ENCODE measurements at places on chromosomes 5 and 9.

- DNase-seq, result no peak
These were observed 183.2 kb downstream of the AUH start for GRCh38 chr9:91178281-91179236.

DNA sequence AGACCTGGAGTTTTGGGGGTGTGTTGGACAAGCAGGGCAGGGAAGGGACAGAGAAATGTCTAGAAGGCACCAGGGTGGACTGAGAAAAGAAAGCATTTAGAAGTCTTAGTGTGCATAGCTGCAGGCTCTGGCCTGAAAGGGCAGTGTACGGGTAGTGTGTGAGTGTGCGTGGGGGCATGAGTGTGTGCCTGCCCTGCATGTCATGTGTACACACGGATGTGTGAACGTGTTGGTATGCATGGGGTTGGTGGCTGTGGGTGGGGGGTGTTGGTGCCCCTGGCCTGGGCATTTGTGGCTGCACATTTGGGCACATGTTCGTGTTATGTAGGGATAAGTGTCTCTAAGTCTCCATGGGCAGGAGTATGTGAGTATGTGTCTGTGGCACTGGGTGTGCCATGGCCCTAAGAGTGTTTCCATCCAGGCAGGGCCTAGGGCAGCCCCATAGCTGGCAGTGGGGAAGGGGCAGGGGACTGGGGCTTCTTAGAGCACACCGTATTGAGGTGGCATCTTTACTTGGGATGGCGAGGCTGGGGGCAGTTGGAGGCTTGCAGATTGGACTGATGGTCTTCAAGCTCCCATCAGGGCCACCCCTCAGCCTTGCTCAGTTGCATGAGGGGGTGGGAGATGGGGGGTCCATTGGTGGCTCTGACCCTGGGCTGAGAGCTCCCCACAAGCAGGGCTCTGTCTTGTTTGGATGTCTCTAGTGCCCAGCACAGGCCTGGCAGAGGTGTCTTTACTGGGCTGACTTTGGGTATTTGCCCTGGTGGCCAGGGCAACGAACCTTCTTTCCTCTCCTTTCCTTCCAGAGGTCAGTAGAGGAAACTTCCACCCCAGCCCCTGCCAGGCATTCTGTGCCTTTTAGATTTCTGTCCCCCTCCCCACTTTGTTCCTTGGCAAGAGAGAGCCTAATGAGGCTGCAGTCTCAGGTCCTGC, 15.0 kb downstream of the PSD2 start:
- DNase-seq, result no peak

GRCh38 chr9:87655731-87656130, 70.2 kb upstream of the CTSL start:
- DNase-seq, result no peak

DNA sequence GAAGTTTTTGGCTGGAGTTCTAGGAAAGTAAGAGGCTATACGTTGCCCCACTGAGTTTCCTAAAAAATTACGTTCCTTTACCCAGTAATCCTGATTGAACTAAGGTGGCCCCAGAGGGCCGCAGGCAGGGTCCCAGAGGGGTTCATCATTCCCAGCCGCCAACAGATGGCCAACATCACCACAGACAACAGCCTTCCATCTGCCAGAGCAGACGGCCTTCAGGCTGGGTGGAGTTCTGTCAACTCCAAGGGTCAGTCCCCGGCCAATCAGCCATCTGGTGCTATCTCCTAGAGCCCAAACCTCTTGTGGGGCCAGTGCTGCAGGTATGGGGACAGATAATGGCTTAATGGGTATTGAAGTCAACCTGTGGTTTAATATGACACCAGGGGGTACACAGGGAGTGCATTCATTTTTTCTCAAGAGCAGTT, 30.4 kb downstream of the TBC1D2 start:
- DNase-seq, result no peak

- no peak for DNase-seq
These were observed 175.3 kb downstream of the SLF1 start for GRCh38 chr5:94793816-94794198.

DNA sequence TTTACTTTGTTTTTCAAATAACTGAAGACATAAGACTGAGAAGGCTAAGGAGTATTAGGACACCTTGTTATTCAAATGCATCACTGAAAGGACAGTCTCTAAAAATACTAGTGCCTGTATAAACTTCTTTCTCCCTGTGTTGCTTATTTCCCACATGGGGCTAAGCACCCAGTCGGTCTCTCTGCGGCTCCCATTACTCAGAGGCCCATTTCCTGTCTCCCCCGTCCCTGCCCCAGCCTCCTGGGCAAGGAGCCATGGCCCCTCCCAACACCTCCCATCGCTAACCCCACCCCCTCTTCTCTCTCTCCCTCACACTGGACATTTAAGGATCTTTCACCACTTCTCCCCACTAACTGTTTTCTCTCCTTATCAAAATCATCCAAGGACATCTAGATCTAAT, 81.9 kb downstream of the EBF1 start:
- DNase-seq, result no peak

GRCh38 chr5:167001246-167001645, 1290.2 kb upstream of the WWC1 start:
- no peak for DNase-seq

DNA sequence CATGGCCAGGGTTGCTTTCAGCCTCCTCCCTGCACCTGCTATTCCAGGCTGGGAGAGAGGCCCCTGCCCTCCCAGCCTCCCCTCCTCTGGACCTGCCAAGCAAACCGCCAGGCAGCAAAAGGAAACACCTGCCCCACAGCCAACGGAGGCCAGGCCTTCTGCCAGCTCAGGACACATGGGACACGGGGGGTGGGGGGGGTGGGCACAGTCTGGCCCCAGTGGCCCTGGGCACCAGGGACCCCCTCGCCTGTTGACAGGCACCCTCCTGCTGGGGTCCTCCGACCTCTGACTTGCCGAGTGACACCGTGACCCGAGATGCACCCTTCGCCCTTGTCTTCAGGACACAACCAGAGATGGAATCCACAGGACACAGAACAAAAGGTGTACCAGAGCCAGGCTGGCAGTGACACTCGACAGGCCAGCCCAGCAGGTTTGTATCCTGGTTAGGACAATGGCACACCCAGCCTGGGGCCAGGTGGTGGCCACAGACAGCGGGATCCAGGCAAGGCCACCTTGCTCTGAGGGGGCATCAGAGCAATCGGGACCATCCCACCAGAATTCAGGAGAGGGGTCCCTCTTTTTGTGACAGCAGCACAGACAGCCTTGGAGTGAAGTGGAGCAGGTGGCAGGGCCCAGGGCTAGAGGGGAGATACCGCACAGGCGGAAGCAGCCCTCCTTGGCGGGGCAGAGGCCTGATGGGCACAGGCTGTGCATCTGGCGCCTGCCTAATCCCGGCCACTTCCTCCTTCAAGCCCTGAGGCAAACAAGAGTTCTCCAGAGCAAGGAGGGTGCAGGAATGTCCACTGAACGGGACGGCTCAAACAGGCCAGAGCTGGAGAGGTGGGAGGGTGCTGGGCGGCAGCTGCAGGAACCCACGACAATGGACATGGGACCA, 1.3 kb upstream of the TMEM210 start:
- no peak for DNase-seq

DNA sequence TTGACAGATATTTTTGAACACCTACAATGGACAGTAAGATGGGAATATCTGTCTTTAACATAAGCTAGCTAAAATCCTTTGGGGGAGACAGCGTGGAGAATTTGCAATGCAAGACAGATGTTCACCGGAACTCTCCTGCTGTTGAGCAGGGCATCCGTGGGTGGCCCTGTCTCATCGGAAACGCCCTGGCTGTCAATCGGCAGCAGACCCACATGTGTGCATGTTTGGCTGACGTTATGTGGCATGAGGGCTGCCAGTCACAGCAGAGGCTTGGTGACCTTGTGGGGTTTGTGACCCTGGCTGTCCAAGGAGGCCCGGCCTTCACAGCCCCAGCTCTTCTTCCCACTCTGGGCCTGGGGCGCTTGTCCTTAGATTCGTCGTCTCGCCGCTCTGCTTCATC, 129.7 kb upstream of the OTULINL start:
- no peak for DNase-seq

DNA sequence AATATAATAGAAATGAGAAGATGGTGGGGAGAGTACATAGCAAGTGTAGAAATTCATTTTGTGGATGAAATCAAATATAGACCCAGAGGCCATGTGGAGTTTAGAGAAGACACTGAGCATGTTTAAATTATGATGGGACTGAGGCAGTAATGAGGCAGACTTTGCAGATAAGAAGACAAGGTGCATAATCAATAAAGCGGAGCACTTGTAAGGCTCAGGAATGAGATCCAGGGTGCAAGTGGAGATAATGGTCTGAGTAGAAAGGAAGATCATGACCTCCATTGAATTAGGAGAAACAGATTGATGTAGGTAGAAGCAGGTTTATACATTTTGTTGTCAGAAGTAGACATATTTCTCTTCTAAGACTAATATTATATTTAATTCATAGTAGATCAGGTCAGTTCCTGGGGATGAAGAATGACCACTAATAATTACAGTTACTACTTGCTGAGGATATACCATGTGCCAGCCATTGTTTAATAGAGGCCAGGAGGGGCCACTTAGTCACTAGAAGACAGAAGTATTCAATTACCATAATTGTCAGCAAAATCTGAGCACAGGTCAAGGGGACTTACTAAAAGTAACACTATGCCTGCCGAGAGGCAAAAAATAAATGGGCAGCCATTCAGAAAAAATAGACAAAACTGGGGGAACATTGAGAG, 479.8 kb downstream of the DNAH5 start:
- DNase-seq, result no peak

- DNase-seq, result no peak
These were observed 584.5 kb downstream of the TLE4 start for GRCh38 chr9:80156262-80156661.

- no peak for DNase-seq
These were observed 106.8 kb downstream of the LMNB1 start for GRCh38 chr5:126883564-126884245.

GRCh38 chr5:40033411-40033810, 608.6 kb upstream of the DAB2 start:
- DNase-seq, result no peak

DNA sequence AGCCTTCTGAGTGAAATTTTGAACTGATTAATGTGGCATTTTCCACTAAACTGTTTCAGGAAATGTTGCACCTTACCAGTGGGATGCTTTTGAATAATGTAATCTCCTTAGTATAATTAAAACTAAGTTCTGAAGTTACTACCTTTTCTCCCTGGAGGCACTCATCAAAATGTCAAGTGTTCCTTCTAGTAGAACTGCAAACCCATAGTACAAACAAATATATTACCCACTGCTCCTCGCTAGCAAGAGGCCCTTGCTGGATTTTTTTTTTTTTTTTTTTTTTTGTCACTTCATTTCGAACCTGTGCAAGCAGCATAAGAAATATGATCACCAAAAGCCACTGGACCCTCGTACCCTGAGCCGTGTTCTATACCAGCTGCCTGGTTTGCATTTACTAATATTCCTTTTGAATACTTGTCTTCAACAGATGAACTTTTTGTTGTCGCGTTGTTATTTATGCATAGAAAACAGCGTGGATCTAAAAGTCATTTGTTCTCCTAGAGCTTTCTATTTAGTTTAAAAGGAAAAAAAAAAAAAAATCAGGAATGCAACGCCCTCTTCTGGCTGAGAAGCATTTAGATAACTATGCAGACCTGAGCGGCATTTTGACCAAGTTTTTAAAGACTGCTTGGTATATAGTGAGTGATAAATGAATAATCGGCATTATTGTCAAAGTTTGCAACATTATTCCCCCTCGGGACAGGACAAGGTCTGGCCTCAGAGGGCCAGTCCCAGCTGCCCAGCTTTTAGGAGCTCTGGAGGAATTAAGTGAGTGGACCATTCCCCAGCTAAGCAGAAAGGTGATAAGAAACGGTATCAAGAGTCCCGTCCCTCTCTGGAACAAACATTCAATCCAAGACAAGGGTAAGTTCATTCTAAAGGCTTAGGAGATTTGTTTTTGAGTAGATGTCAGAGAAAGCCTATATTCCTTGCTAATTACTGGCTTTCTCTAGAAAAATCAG, 162.5 kb upstream of the KIF2A start:
- no peak for DNase-seq

DNA sequence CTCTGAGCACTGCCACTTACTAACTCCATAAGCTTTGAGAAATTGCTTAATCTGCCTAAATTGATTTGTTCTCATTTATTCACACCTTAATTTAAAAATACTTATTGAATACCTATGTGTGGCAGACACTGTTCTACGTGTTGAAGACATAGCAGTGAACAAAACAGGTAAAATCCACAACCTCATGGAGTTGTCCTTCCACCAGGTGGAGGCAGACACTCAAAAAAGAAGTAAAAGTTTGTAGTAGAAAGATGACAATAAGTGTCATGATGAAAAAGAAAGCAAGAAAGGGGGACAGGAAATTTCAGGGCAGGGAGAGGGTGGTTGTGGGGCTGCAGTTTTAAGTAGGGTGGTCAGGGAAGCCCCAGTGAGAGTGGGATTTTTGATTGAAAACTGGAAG, 94.9 kb downstream of the SREK1 start:
- no peak for DNase-seq

- no peak for DNase-seq
These were observed 507.5 kb downstream of the MTRR start for GRCh38 chr5:8376478-8376877.

DNA sequence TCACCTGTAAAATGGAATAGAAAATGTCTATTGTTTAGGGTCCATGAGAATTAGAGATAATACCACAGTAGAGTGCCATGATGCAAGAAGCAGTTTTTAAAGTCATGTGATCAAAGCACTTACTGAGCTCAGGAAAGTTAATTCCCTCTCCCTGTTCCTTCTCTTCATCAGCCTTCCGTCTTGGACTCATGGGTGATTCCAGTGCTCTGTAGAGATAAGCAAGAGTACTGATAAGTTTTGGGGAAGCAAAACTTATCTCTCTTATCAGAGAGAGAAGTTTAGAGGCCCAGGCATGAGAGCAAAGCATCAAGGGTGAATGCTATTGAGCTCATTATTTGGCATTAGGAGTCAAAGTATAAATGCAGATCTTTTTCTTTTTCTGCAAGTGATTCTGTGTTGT, 410.1 kb downstream of the AGTPBP1 start:
- no peak for DNase-seq

DNA sequence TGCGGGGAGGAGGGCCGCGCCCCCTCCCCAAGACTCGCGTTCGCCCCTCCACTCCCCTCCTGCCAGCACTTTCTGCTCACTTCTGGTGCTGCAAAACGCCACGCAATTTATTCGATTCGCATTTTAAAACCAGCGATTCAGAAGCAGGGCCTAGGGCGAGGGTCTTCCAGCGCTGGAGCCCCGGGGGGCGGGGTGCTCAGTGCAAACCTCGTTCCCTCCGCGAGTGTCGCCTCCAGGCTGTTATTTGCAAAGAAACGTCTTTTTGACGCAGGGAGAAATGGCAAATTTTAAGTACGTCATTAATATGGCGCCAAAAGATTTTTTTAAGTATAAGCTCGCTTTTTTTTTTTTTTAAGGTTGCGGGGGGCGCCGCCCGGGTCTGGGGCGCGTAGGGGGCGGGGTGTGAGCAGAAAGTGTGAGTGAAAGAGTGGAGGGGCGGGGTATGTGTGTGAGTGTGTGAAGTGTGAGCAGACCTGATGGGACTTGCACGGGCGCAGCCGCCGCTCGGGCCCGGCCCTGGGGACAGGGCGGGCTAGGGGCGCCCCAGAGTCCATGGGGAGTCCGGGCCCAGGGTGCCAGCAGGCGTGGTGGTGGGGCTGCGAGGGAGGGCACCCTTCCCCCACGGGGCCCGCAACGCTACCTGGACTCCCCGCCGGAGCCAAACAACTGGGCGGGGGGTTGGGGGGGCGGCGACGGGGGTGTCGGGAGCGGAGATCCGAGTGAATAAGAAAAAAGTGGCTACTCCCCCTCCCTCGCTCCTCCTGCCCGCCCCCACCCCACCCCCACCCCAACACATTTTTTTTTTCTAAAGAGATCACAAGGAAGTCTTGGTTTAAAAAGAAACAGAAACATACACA, at the start of gene JADE2:
TSS of gene JADE2 (plus strand) at position 845 of the 857 bp plus-strand sequence. CDS start 10,188 bp downstream, outside the sequence.
- DNase-seq, result peak; percentile 75

GRCh38 chr9:16571127-16571802, 299.2 kb downstream of the BNC2 start:
- no peak for DNase-seq

GRCh38 chr5:165130656-165131055, 1625.2 kb downstream of the MAT2B start:
- no peak for DNase-seq

All from activated naive CD4-positive, alpha-beta T cell (primary cell).